Heart left ventricle (tissue), 16 donors: ENCODE measurements at places on chromosomes 6 and 20. TPM values are rescaled to one million over a fixed set of nuclear protein-coding genes. Genes with fewer than 3 reads are reported as not detected.

DNA sequence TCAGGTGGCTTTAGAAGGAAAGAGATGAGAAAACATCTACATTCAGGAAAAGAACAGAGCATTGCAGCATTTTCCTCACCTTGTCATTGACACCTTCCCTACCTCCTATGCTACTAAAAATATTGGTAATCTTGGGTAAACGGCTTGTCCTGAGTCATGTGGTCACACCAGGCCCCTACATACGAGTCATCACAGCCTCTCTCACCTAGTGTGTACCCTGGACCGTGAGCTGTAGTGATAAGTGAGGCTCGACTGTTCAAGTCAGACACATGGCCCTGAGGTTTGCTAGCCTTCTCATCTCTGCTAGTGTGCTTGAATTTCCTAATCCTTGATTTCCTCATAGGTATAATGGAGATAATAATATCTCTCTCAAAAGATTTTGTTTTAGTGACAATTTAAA is 29.6 kb upstream of the TMEM244 start:
- no peak for DNase-seq

GRCh38 chr6:100176311-100176950 is 182.4 kb upstream of the MCHR2 start:
- no peak for DNase-seq

- DNase-seq, result no peak
These were observed 1.7 kb downstream of the TNF start for GRCh38 chr6:31576897-31577578.

DNA sequence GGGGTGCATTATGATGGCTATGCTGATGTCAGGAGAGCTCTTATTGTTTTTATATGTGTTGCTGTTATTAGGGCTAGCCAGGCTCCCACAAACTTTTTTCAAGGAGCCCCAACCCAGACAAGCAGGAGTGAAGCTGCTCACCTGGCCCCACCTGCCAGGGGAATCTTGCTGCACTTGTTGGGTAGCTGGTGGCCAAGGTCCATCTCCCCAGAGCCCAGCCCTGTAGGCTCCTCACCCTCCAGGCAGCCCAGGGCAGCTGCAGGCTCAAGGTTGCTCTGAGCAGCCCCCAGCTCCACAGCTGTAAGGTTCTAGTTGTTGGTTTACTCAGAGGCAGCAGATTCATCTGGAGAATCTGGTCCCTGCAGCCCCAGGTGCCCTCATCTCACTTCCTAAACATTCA is 46.8 kb upstream of the SIRPA start:
- no peak for DNase-seq

DNA sequence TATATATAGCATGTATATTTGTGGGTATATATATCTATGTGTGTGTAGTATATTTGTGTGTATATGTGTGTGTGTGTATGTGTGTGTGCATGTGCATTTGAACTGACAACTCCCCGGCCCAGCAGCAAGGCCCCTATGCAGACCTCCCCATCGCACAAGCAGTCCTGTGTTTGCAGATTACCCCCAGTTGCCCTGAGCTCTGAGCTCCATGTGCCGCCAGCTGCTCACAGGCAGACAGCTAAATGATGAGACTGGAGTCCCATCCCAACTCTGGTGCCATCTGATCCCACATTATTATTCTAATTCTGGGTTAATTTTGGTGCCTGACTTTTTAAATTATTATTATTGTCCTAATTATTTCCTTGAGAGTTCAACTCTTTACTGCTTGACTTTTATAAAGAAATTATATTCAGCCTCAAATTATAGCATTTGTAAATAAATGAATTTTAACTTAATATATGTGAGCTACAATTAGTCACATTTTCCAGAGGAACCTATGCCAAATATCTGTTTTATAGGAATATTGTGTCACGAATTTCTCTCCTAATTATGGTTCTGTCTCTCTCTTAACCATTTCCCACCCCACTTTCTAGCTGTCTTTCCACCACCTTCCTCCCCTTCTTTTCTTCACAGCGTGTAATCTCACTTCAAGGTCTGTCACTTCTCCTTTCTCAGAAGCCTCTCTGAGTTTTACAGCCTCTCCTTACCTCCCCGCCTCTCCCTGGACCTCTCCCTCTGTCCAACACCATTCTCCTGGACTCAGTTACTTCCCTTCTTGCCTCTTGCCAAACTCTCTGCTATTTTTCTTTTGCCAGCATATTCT is 90.6 kb upstream of the SYNDIG1 start:
- DNase-seq, result no peak

DNA sequence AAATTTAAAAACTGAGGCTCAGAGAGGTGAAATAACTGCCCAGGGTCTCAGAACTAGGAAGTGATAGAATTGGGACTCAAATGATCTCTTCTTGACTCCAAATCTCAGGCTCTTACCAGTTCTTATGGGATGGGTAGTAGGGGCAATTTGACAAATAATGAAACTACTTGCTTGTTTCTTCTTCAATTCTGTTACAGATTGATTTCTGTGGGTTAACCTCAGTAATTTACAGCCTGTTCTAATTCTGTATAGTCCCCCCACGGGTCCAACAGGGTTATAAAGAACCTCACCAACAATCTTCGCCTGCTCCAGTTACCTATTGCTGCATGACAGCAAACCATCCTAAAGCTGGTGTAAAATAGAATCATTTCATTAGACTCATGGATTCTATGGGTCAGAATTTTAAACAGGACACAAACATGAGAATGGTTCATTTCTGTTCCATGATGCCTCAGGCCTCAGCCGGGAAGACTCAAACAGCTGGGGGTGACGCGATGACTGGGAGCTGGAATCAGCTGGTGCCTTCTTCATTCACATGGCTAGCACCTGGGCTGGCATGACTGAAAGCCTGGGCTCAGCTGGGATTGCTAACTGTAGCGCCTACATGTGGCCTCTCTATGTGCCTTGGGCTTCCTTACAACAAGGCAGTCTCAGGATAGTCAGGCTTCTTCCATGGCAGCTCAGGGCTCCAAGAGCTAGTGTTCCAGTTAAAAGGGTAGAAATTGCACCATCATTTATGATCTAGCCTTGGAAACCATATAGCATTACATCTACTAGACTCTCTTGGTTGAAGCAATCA is 6.6 kb upstream of the WFDC2 start:
- no peak for DNase-seq

- DNase-seq, result no peak
These were observed 20.8 kb downstream of the ZDHHC14 start for GRCh38 chr6:157401734-157402338.

DNA sequence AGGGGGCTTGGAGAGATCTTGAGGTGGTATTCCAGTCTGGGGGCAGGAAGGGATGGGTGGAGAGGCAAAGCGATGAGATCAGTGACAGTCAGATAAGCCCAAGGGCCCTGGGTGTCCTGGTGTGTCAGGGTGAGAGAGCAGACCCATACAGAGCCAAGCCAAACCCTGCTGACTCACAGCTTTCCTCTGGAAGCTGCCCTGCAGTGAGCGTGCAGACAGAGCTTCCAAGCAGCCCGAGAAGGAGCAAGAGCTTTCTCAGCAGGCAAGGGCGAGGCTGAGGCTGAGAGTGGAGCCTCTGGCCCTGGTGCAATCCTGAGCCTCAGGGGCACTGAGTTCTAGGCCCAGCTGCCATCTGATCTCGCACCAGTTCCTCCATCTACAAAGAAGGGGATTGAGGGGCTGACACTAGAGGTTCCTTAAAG is 91.1 kb upstream of the HIVEP1 start:
- DNase-seq, result no peak

GRCh38 chr6:151142676-151143075 is 97.1 kb upstream of the AKAP12 start:
- DNase-seq, result no peak

DNA sequence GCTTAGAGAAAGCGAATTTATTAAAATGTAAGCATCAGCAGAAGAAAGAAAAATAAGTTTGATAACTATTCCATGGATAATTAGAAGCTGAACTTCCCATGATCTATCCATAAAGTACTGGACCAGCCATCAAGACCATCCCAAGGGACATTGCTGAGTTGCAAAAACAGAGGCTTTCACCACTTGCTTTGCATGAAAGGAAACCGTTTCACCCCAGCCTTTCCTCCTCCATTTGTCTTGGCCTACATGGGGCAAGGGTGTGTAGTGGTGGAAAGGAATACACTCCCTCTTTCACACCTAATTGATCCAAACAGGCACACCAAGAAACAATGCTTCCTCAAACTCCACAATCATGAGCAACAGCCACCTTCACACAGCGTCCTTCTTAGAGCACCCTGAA is 10.4 kb downstream of the HIVEP2 start:
- no peak for DNase-seq

DNA sequence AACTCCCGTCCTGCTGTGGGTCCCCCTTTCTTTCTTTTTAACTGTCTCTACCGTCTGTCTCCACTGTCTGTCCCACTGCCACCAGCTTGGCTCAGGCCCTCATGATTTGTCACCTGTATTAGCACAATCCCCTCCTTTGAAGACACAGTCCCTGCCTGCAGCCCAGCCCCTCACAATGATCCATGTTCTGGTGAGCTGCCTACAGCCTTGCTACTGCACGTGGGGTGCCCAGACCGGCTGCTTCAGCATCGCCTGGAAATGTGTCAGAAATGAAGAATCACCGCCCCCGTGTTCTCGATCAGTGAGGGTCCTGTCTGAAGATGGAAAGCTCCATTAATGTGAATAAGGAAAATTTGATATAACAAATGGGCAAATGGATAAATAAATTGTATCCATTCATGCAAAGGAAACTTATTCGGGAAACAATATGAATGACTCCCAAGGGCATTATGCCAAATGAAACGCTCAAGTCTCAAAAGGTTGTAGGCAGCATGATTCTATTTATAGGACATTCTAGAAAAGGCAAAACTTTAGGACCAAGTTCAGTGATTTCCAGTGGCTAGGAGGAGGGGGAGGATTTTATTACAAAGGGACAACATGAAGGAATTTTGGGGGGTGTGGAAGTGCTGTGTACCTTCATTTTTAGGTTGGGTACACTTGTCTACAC is 59.4 kb upstream of the CD83 start:
- no peak for DNase-seq

GRCh38 chr6:32045811-32046449 is 7.7 kb downstream of the CYP21A2 start:
- no peak for DNase-seq

DNA sequence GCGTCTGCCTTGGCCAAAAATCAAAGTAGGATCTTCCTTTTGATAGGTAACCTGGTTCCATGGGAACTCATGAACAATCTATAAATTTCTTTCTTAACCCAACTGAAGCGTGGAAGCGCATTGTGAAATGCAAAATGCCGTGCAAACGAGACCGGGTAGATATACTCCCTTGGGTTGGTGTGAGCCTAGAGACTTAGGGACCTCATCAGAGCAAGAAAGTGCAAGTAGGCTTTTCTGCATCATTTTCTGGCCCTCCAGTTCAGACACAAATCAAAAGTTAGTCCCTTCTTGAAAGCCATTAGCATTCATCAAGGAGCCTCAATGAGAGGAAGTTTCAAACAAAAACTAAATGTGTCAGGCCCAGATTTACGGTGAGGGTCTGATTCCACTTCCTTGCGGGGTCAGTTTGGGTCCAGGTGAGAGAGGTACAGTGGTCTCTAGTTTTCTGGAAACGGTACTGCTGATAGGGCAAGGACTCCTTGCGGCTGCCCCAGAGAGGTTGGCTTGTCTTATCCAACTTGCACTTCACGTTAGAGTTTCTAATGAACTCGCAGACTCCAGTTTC is 5.3 kb upstream of the ZNF184 start:
- no peak for DNase-seq

- DNase-seq, result no peak
These were observed 573 bp downstream of the SNX3 start for GRCh38 chr6:108260126-108260808.

DNA sequence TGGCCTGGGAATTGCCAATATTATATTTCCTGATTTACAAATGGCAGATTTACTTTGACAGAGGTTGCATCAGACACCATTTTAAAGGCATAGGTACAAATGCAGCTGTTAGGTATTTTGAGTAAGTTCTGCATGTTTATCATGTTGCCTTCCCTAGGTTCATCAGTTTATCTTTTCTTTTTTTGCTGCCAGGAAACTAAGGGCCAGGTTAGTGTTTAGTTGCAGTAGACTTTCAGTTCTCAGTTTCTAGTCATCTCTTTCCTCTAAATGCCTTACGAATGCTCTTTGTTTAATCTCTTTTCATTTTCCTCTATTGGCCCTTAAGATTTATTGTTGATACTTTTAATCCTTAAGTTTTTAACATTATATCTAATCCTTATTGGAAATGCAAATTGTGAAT is 129.9 kb downstream of the SMAP1 start:
- DNase-seq, result no peak

GRCh38 chr6:148364056-148364824 is 21.6 kb downstream of the SASH1 start:
- DNase-seq, result no peak

DNA sequence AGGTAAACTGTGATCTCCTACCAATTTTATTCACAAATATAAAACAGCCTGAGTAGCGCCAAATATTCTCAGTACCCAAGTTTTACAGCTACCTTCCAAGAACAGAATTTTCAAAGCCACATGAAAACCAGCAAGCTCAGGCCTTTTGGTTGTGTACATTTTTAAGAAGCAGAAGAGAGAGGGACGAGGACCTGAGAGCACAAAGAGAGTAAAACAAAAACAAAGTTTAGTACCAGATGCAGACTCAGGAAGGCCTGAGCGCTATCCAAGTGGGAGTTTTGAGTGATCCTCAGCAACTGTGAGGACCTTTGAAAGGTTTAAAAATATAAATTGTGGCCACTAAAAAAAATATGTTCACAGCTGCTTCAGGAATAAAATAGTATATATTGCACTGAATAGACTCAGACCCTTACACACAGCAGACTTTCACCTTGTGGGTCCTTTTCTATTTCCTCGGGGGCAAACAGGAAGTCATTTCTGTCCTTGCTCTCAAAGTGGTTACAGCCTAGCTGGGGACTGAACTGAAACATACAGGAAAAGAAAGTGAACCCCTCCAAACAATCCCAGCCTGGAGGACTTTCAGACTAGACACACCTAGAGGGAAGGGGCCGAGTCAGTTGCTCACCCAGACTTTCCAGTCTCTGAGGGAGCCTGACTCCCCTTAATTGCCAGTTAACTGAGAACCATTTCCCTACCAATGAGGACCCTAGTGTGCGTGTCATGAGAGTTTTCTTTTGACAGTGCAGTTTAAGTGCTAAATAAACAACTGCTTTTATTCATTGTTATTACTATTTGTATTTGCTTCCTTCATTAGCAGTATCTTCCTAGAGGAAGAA is 48.5 kb upstream of the NT5E start:
- DNase-seq, result no peak

The DPPA5 gene
- total RNA-seq, result not detected

The RAMACL gene
- 0.51 TPM for total RNA-seq

The THEMIS gene
- total RNA-seq, result not detected

The PDSS2 gene
- 13.9 TPM for total RNA-seq
